ENCODE measurements at places on chromosomes 1 and 21.

DNA sequence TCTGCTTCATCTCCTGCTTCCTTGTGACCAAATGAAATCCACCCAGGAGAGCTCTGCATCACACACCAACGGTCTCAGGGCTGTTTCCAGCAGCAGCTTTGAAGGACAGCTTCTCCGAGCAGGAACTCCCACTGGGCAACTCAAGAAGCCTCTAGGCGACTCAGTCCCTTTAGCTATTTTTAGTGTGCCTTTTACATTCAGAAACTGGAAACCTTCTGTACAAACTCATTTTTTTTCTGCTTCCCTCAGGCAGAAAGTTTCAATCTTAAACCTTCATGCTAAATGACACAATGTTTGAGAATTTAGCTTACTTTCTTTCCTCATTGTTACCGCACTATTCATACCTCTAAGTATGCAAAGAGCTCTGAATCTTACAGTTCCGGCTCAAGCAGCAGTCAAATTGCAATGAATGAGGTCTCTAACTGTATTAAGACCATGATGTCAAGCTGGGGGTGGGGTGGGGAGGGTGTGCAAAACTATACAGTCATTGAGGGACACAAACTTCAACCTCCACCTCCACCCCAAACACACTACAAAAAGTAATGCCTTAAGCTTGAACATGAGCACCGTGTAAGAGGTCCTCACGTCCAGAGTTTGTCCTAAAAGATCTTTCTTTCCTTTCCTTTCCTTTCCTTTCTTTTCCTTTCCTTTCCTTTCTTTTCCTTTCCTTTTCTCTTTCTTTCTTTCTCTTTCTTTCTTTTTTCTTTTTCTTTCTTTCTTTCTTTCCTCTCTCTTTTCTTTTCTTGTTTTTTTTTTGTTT, 16.4 kb upstream of the TARBP1 start:
- peak; percentile 64 for DNase-seq

DNA sequence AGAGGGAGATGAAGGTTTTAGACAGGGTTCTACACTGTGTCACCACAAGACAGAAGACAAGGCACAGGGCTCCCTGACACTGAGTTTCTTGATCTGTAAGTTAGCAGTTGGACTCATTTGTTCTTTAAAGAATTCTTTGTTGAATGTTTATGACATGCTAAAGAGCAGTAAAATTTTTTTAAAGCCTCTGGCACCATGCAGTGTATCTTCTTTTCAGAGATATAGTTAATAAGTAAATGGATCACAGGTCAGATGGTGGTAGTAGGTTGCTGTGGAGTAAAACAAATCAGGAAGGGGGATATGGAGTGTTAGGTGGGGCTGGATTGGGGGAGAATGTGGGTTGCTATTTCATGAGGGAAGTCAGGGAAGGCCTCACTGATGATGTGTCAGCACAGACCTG, 2.0 kb downstream of the CLCA4 start:
- DNase-seq: no peak

- DNase-seq: no peak
These were observed 53.2 kb downstream of the SAMSN1 start for GRCh38 chr21:14492931-14493330.

DNA sequence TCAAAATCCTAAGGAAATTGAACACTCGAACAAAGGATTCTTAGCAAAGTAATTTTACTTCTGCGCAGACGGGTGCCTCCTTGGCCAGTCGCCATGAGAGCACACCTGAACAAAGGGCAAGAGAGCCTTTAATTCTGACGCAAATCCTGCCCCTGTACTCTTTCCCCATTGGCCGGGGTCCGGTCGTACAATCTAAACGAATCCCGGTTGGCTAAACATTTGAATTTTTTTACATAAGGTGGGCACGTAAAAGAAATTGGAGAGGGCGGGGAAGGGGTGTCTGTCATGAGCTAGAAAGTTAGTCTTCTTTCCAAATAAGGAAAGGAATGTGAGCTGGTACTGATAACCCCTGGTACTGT, 8.2 kb upstream of the IL22RA1 start:
- DNase-seq: no peak

- no peak for DNase-seq
These were observed 45.8 kb upstream of the SAMSN1 start for GRCh38 chr21:14591882-14592281.

DNA sequence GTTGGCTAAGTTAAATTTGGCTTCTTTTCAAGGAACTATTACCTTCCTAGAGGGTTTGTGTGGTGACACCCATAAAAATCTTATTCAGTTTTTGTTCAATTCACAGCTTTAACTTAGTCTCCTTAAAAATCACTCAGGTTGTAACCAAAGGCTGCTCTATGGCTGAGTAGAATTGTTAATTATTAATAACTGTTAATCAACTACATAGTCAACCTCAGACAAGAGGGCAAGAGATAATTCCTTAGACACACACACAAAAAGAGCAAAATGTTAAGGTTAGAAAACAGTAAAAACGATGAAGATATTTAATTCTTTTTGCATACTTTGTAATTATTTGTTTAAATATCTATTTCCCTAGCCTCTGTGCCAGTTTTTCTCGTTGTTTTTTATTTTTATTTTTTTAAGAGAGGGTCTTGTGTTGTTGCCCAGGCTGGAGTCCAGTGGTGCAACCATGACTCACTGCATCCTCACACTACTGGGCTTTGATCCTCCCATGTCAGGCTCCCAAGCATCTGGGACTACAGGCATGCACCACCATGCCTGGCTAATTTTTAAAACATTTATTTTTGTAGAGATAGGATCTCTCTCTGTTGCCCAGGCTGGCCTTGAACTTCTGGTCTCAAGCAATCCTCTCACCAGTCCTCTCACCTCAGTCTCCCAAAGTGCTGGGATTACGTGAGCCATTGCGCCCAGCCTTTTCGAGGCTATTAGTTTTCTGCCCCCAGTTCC, 215.2 kb downstream of the DISC1 start:
- peak; percentile 55 for DNase-seq

GRCh38 chr1:181251713-181252075, 163.2 kb downstream of the IER5 start:
- no peak for DNase-seq

DNA sequence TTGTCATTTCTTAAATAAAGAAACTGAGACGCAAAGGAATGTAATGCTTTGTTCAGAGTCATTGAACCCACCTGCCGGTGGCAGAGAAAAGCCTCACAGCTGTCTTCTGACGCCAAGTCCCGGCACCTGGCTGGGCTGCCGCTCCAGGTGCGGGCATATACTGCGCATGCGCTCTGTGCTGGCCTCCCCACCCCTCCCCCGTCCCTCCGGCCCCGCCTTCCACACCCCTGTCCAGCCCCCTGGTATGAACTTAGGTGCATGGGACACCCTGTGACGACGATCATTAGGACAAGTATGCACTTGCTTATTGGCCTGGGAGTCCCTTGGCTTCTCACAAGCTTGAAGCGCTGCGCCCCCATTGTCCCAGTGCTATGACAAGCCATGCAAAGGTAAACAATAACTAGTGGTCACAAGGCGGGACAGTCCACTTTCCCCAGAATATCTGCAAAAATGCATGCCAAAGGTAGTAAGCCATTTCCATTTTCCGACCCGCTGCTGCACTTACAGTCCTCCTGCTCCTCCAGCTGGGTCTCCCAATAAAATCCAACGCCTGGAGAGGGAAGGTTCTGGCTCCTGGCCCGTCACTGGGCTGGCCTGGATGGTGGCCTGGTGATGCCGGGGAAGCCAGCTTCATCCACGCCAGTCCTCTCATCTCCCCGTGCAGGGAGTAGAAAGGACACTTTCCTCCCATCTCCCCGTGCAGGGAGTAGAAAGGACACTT, 100.4 kb downstream of the PSMG1 start:
- DNase-seq: no peak

- DNase-seq: no peak
These were observed 32.3 kb upstream of the PRELP start for GRCh38 chr1:203443296-203443695.

DNA sequence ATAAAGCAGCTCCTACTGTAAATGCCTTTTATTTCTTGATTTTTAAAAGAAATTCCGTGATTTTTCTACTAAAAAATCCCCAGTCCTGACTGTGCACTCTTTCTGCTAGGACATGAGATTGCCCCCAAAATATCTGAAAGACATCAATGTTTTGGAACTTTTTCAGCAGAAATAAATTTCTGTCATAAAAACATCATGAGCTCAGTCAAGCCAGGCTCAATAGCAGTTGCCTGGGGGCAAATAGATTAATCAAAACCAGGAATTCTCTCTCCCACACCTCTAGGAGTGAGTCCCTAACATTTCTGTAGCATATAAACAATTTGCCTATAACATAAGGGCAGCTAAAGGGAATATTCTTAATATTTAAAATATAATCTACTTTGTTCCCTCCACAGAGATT, 654.1 kb downstream of the PTPRC start:
- no peak for DNase-seq

Data from AG08395 (cell line).